Endodermal cell (in vitro differentiated cells): ENCODE measurements at places on chromosomes 2 and 18. TPM values are rescaled to one million over a fixed set of nuclear protein-coding genes. Genes with fewer than 3 reads are reported as not detected.
A peak's percentile ranks its signal among the peaks of the same experiment; 100 is the strongest.

ZNF521 gene
- 23.6 and 26.9 TPM in 2 replicates for total RNA-seq

PECR gene
- total RNA-seq: 12.5 and 13.8 TPM in 2 replicates

DSG2 gene
- total RNA-seq: 142 and 144 TPM in 2 replicates

G6PC2 gene
- total RNA-seq: not detected in 2 replicates

OSR1 gene
- total RNA-seq: 0.17 to 0.59 TPM in 2 of 3 replicates, not detected in the other

KCTD1 gene
- 5.5 to 8.7 TPM (median 6.8 TPM) in 3 replicates for total RNA-seq

GLB1L gene
- 9.7 and 10.3 TPM in 2 replicates for total RNA-seq

GRCh38 chr2:175926272-175926671 is 75.8 kb downstream of the LNPK start:
- no peak for DNase-seq
- H3K27me3 ChIP-seq: no peaks in the 10 kb centered on the region
- no peaks in the 10 kb centered on the region for H3K4me1 ChIP-seq

DNA sequence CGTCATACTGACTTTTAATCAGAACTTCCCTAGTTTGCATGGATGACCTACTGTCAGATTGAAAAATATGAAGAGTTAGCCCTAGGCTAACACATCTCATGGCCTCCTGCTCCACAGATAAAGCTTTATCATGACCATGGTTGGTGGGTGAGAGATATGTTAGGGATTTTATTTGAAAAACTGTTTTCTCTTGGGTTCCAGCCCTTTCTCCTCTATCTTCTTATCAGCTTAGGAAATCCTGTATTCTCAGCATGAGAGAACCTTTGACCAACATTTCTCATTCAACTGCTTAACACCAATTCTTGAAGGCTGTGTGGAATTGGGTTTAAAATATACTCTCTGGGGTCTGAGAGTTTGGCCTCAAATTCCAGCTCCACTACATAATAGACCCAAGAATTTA is 1407.0 kb upstream of the CELF4 start:
- H3K36me3 ChIP-seq: no peaks in the 10 kb centered on the region
- no peak overlapping the region for H3K27ac ChIP-seq
- no peak for DNase-seq
- peaks cover 7% of the 10 kb centered on the region for H3K4me1 ChIP-seq

DNA sequence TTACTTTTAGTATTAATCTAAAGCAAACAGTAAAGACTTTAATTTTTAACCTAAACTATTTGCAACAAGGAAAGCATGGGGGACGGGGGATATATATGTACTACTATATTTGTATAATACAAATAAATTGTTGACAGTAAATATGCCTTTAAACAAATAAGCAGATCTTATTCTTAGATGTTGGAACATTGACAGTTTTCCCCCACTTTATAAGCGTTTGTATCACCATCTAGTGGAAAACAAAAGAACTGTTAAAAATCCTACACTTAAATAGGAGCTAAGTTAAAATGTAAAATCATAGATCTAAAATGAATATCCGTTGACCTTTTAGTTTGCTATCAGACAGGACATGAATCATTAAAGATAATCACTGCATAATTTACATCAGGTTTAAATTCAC is 50.0 kb downstream of the RBBP8 start:
- H3K27me3 ChIP-seq: no peaks in the 10 kb centered on the region
- H3K4me3 ChIP-seq: no peak overlapping the region
- H3K27ac ChIP-seq: no peak overlapping the region
- H3K36me3 ChIP-seq: peaks cover 47% of the 10 kb centered on the region
- no peak for DNase-seq
- no peaks in the 10 kb centered on the region for H3K4me1 ChIP-seq

DNA sequence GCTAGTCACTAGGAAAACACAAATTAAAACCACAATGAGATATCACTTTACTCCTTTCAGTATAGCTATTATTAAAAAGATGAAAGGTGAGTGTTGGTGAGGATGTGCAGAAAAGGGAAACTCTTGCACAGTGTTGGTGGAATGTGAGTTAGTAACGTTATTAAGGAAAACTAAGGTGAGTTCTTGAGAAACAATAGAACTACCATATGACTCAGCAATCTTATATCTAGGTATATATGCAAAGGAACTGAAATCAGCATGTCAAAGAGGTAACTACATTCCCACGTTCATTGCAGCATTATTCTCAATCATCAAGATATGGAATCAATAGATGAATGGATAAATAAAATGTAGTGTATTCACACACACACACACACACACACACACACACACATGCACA is 117.3 kb upstream of the HNMT start:
- H3K27me3 ChIP-seq: no peaks in the 10 kb centered on the region
- no peak for DNase-seq
- H3K36me3 ChIP-seq: no peaks in the 10 kb centered on the region
- no peaks in the 10 kb centered on the region for H3K4me1 ChIP-seq
- no peak overlapping the region for H3K27ac ChIP-seq
- no peak overlapping the region for H3K4me3 ChIP-seq

- peak; percentile 81 for DNase-seq
- no peak overlapping the region for H3K27ac ChIP-seq
- H3K27me3 ChIP-seq: peaks cover 10% of the 10 kb centered on the region
- no peaks in the 10 kb centered on the region for H3K4me1 ChIP-seq
- H3K36me3 ChIP-seq: no peaks in the 10 kb centered on the region
Observed at GRCh38 chr2:133411857-133412256, 156.4 kb downstream of the NCKAP5 start.

- no peak overlapping the region for H3K4me3 ChIP-seq
- no peak for DNase-seq
- H3K27ac ChIP-seq: no peak overlapping the region
- no peaks in the 10 kb centered on the region for H3K27me3 ChIP-seq
- H3K36me3 ChIP-seq: no peaks in the 10 kb centered on the region
Observed at GRCh38 chr2:139259422-139260051, 479.3 kb upstream of the NXPH2 start.

DNA sequence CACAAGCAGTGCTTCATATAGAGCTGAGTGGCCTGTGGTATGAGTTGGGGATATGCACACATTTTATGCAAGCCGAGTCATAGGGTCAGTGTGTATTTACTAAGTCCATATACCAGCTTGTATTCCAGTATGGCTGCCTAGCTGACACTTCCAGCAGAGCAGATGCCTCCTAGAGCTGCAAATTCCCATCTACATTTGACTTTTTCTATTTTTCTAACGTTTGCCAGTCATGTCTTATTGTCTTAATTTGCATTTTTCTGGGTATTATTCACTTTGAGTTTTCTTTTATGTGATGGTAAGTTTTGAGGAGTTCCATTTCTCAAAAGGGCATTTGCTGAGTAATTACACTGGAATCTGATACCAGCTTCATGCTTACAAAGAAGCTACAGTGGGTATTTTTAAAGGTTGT is 334.5 kb upstream of the CDH2 start:
- H3K27ac ChIP-seq: no peak overlapping the region
- H3K4me3 ChIP-seq: no peak overlapping the region

- no peaks in the 10 kb centered on the region for H3K4me1 ChIP-seq
- no peak overlapping the region for H3K4me3 ChIP-seq
- H3K36me3 ChIP-seq: no peaks in the 10 kb centered on the region
Observed at GRCh38 chr18:12085136-12085535, 8.5 kb upstream of the ANKRD62 start.

DNA sequence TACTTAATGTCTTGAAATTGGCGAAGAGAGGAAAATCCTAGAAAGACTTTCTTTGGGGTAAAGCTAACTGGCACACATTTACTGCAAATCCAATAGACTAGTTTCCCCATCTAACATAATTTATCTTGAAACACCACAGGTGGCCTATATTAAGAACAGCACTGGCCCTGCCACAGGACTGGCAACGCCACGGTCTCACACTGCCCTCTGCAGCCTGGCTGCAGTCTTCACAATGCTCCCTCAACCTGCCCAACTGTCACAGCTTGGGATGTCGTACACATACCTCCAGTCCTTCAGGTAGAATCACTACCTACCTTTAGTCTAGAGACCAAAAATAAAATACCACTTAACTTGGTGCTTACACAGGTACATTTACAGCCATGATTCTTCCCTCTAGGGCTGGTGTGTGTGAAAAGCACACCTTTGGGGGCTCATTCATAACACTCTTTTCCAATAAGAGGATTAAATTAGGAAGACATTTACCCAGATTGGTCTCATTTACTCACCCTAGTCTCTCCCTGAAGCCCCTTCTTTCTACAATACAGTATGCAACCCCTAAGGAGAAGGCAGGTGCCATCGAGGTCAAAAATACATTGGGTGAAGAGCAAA is 222.2 kb downstream of the C1D start:
- no peak overlapping the region for H3K4me3 ChIP-seq
- no peak overlapping the region for H3K27ac ChIP-seq
- peak; percentile 90 for DNase-seq
- no peaks in the 10 kb centered on the region for H3K4me1 ChIP-seq
- peaks cover 6% of the 10 kb centered on the region for H3K27me3 ChIP-seq

- no peak overlapping the region for H3K4me3 ChIP-seq
- H3K4me1 ChIP-seq: no peaks in the 10 kb centered on the region
- no peaks in the 10 kb centered on the region for H3K36me3 ChIP-seq
Observed at GRCh38 chr2:68727683-68728375, 6.8 kb upstream of the ARHGAP25 start.

GRCh38 chr2:69300650-69301049 is 86.4 kb downstream of the GFPT1 start:
- no peaks in the 10 kb centered on the region for H3K36me3 ChIP-seq
- H3K27ac ChIP-seq: no peak overlapping the region
- peaks cover 2% of the 10 kb centered on the region for H3K27me3 ChIP-seq
- no peak for DNase-seq

DNA sequence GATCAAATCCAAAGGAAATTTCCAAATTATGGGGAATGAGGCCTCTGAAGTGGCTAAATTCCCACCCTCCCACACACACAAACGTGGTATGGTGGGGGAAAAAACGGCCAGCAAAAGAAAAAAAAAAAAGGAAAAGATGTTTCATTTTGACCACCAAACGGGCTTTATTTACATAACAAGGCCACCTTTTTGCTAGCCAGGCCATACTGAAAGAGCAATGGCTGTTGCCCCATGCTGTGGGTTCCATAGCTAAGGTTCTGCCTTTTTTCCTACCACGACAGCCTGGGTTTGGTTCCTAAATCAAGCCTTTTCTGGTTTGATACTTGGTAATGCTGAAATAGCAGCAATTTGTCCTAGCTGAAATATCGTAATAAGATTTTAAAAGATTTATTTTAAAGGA is 14.0 kb upstream of the IL1B start:
- peaks cover 13% of the 10 kb centered on the region for H3K4me1 ChIP-seq
- no peak overlapping the region for H3K27ac ChIP-seq
- H3K4me3 ChIP-seq: peak overlapping the region; percentile 19
- no peaks in the 10 kb centered on the region for H3K27me3 ChIP-seq

DNA sequence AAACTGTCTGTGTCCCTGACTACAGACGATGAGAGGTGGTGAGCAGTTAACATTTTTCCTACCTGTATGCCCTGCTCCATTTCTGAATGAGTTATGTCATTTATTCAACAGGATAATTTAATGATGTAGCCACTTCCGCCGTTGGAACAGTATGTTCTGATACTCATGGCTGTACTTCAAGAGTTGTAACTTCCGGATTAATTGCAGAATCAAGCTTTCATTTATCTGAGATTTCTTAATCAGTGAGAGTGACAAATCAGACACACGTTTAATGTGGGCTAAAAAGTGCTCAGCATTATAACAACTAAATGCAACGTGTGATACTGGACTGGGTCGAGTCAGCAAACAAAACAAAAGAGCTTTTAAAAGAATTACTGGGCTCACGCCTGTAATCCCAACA is 107.7 kb downstream of the KCTD1 start:
- no peak for DNase-seq
- H3K4me3 ChIP-seq: no peak overlapping the region
- H3K27me3 ChIP-seq: no peaks in the 10 kb centered on the region
- H3K4me1 ChIP-seq: no peaks in the 10 kb centered on the region
- no peaks in the 10 kb centered on the region for H3K36me3 ChIP-seq

DNA sequence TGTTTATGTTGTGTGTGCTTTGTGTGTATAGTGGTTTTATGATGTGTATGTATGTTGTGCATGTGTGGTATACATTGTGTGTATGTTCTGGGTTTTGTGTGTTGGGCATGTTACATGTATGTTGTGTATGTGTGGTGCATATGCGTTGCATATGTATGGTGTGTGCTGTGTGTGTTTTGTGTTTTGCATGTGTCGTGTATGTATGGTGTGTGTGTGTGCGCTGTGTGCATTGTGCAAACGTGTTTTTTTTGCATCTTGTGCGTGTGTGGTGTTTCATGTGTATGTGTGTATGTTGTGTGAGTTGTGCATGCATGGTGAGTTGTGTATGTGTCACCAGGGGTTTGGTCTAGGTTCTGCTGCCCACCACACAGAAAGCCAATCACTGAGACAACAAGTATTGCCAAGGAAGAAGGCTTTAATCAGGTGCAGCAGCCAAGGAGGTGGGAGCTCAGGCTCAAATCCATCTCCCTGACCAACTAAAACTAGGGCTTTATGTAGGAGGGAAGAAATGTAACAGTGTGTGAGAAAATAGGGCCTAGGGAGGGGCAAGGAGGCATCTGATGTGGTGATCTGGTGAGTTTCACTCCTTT is 115.7 kb downstream of the FAM168B start:
- no peak overlapping the region for H3K27ac ChIP-seq
- peaks cover 1% of the 10 kb centered on the region for H3K4me1 ChIP-seq
- no peaks in the 10 kb centered on the region for H3K36me3 ChIP-seq
- DNase-seq: no peak
- no peaks in the 10 kb centered on the region for H3K27me3 ChIP-seq

- peak overlapping the region; percentile 57 for H3K4me3 ChIP-seq
- no peaks in the 10 kb centered on the region for H3K36me3 ChIP-seq
- H3K4me1 ChIP-seq: peaks cover 10% of the 10 kb centered on the region
Observed at GRCh38 chr2:148501545-148501944, 143.0 kb upstream of the EPC2 start.

DNA sequence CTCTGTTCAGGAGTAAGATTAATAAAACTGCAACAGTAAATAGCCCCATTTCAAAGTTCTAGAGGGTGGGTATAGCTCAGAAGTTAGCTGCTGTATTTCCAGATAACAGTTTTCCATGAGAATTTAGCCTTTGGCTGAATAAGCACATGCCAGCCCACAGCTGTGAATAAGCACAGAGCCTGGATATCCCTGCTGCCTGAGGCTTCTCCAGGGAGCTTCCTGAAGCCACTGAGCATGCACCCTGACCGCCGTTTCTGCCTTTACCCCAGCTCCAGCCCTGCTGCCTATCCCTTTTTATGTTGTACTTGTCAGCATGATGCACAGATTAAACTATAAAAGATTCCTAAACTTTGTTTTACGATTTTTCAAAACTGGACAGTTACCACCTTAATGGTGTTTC is 85.3 kb downstream of the FEZ2 start:
- DNase-seq: no peak
- no peaks in the 10 kb centered on the region for H3K27me3 ChIP-seq
- H3K27ac ChIP-seq: no peak overlapping the region
- no peaks in the 10 kb centered on the region for H3K4me1 ChIP-seq
- H3K4me3 ChIP-seq: no peak overlapping the region
